ENCODE measurements at places on chromosomes 4 and X.

- peak; percentile 78 for DNase-seq
These were observed 181.8 kb downstream of the PTTG2 start for GRCh38 chr4:38141808-38142500.

DNA sequence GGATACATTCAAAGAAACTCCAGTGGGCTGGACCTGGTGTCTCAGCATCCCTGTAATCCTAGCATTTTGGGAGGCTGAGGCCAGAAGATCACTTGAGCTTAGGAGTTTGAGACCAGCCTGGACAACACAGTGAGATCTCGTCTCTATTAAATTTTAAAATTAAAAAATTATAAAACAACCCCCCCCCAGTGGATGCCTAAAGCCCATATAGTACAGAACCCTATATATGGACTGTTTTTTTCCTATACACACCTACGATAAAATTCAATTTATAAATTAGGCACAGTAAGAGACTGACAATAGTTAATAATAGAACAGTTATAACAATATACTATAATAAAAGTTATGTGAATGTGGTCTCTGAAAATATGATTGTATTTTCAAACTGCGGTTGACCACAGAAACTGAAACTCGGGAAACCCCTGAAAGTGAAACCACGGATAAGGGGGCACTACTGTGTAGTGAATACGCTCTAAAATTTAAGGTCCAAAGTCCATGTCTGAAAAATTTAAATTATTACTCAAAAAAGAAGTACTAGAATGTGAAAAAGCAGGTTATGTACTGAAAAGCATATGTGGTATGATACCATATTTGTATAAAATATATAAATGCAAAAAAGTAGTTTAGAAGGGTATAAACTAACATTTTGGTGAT lies 2.0 kb downstream of the SMIM14 start:
- peak; percentile 44 for DNase-seq

- no peak for DNase-seq
These were observed 16.8 kb downstream of the HPGDS start for GRCh38 chr4:94325835-94326234.

- DNase-seq = peak; percentile 40
These were observed 113.3 kb downstream of the ELOVL6 start for GRCh38 chr4:110085131-110085530.

DNA sequence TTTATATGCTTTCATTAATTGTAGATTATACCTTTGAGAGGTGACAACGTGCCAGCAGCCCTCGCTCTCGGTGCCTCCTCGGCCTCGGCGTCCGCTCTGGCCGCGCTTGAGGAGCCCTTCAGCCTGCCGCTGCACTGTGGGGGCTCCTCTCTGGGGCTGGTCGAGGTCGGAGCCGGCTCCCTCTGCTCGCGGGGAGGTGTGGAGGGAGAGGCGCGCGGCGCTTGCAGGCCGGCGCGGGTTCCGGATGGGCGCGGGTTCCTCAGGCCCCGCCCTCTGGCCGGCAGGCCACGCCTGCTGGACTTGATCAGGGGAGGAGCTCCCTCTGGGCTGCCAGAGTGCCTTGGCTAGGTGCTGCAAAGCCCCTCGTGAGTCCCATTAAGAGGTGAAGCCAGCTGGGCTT lies 321.1 kb upstream of the PCDH18 start:
- DNase-seq = no peak

- no peak for DNase-seq
These were observed 71.3 kb upstream of the CAMK2D start for GRCh38 chr4:113832803-113833202.

DNA sequence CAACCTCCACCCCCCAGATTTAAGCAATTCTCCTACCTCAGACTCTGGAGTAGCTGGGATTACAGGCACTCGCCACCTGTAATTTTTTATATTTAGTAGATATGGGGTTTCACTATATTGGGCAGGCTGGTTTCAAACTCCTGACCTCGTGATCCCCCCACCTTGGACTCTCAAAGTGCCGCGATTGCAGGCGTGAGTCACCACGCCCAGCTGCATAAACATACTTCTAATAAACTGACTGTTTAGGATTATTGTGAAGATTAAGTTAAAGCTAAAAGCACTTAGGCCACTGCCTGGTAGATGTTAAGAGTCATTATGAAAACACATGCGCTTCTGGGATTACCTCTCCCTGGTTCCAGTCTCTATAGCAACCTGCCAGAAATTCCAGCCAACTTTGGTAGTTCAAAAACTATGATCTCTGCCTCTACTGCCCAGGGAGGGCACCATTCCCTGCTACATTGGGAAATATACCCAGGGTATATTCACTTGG lies 30.2 kb upstream of the GRIA3 start:
- DNase-seq = no peak

GRCh38 chr4:126012691-126013290 lies 698.0 kb downstream of the FAT4 start:
- DNase-seq = peak; percentile 4

DNA sequence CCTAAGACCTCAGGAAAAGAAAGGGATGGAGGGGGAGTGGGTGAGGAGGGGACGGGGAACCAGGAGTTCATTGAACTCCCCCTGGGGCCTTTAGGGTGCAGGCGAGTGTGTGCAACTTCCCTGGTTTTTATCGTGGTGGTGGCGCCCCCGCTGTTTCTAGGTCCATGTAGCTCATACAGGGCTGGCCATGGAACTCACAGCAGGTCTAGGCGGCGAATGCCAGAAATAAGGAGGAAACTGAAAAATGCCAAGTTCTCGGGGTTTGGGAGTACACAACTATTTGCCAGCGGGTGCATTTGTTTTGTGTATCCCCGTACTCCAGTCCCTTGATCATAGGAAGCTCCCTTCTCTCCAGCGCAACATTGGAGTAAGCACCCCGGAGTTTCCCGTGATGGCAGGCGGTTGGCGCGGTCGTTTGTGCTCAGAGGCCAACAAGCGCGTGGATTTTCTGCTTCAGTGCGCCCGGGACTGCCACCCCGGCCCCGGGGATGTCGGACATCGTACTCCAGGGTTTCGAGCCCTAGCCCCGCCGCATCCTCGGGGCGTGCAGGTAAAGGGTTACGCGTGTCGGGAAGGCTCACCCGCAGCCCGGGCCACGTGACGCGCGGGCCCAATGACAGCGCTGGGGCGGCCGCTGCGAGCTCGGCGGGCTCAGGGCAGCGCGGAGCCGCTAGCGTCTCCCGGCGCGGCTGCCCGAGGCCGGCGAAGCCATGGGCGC lies 208.9 kb downstream of the NWD2 start:
- peak; percentile 34 for DNase-seq

DNA sequence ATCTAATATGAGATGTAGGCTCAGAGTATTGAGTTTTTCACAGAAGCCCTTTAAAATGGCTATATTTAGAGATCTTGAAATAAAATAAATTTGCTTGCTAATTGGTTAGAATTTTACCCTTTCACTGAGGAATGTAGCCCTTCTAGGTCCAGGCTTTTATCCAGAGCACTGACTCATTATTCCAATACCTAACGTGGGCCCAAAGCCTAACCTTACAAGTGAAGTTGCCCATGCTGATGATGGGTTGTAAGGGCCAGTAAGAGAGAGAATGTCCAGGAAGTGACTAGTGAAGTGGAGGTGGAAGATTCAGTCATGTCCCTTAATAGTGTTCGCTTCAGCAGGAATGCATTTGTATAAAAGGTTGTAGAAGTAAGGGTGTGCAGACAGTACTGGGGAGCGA lies 155.9 kb downstream of the STIM2 start:
- peak; percentile 30 for DNase-seq

- DNase-seq = no peak
These were observed 1.5 kb downstream of the RADX start for GRCh38 chrX:106613277-106613676.

All from bronchial epithelial cell (primary cell).